Spinal cord (tissue), 10 donors: ENCODE measurements at places on chromosomes 3 and 15.

DNA sequence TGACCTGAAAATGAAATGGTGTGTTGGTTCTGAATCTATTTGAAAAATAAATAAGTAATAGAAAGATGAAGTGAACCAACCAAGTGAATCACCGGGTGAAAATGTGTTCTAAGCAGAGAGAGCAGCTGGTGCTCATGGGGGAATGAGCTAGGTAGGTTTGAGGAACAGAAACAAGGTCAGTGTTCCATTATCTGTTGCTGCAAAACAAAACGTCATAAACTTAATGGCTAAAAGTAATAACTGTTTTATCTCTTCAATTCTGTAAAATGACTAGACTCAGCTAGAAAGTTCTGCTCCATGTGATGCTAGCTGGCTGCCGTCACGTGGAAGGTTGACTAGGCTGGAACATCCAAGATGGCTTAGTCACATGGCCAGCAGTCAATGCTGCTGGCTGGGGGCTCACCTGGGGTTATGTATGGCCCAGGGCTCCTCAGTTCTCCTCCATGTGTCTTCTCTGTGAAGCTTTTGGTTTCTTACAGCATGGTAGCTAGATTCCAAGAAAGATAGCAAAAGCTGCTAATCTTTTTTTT is 13.3 kb upstream of the SH3BP5 start:
- no peaks in the 10 kb centered on the region for H3K36me3 ChIP-seq
- no peak overlapping the region for H3K27ac ChIP-seq
- H3K4me1 ChIP-seq = no peaks in the 10 kb centered on the region
- no peak overlapping the region for H3K4me3 ChIP-seq
- no peak for DNase-seq

DNA sequence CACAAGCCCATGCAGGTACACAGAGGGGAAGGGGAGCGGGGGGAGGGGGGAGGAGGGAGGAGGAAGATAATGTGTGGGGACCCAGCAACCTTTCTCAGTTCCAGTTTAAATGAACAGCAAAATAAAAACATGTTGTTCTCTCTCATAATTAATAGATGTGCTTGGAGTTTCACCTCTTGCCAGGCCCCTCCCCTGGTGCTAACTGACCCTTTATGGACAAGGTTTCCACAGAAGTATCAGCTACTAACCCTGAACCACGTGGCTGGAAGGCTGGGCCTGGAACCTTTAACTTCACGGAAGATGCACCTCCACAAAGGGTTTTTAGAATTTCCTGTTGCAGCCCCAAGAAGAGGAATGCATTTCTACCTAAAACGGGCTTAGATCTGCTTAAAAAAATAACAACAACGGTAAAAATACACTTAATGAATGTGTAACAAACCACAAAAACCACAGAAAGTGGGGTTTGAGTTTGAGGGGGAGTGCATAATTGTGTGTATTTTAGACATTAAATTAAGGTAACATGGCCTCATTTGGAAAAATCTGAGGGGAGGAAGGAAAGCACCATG is 14.8 kb upstream of the SMAD3 start:
- no peak for DNase-seq
- no peaks in the 10 kb centered on the region for H3K36me3 ChIP-seq
- H3K4me3 ChIP-seq = no peak overlapping the region
- no peaks in the 10 kb centered on the region for H3K4me1 ChIP-seq

- H3K4me3 ChIP-seq = no peak overlapping the region
- H3K27me3 ChIP-seq = peaks cover 2% of the 10 kb centered on the region
- peaks cover 20% of the 10 kb centered on the region for H3K4me1 ChIP-seq
- H3K36me3 ChIP-seq = no peaks in the 10 kb centered on the region
These were observed 76.5 kb downstream of the MYO1E start for GRCh38 chr15:59296181-59296617.

- DNase-seq = no peak
- H3K27me3 ChIP-seq = no peaks in the 10 kb centered on the region
- peaks cover 8% of the 10 kb centered on the region for H3K36me3 ChIP-seq
- no peak overlapping the region for H3K4me3 ChIP-seq
- H3K27ac ChIP-seq = no peak overlapping the region
These were observed 4.8 kb downstream of the TKT start for GRCh38 chr3:53250881-53251605.

DNA sequence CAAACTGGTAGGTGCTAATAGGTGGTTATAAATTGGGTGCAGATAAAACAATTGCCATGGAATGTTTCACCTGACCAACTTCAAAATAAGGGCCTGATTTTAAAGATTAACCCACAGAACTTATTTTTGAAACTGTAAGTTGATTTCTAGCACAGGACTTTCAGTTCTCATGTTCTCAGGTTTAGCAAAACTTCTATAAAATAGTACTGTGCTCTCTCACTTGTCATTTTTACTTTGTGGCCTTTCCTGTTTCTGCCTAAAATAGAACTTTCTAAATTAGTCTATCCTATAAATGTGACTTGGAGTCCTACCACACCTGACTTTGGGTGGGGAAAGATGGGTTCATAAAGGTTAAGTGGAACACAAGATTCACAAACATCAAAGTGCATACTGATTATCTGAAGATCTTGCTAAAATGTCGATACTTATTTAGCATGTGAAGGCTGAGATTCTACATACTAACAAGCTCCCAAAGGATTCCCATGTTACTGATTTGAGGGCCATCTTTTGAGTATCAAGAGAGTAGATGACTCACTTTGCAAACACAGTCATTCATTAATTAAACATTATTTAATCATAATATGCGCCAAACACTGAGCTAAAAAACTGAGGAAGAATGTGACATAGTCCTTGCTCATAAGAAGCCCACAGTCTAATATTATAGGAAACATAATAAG is 38.6 kb downstream of the BTLA start:
- H3K4me1 ChIP-seq = no peaks in the 10 kb centered on the region
- H3K27me3 ChIP-seq = no peaks in the 10 kb centered on the region
- H3K27ac ChIP-seq = no peak overlapping the region
- H3K36me3 ChIP-seq = no peaks in the 10 kb centered on the region
